ENCODE measurements at places on chromosomes 13 and 19.

DNA sequence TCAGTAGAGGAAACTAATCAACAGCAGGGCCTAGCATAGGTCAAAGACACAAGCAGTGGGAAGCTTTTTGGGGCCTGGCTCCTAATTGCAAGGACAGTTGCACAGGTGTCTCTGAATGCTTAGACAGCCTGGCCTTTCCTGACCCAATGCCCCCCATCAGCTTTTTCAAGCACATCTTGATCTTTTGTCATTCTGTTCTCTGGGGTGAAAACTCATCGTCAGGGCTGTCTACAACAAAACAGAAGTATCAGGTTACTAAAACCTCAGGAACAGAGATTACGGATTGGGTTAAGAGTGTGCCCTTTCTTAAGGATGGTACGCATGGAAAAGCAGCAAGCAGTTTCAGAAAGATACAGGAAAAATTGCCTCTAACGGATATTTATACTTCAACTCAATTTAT, 8.3 kb upstream of the ZNF254 start:
- no peak for DNase-seq

GRCh38 chr13:29543230-29544215, 52.0 kb downstream of the SLC7A1 start:
- DNase-seq, result no peak

DNA sequence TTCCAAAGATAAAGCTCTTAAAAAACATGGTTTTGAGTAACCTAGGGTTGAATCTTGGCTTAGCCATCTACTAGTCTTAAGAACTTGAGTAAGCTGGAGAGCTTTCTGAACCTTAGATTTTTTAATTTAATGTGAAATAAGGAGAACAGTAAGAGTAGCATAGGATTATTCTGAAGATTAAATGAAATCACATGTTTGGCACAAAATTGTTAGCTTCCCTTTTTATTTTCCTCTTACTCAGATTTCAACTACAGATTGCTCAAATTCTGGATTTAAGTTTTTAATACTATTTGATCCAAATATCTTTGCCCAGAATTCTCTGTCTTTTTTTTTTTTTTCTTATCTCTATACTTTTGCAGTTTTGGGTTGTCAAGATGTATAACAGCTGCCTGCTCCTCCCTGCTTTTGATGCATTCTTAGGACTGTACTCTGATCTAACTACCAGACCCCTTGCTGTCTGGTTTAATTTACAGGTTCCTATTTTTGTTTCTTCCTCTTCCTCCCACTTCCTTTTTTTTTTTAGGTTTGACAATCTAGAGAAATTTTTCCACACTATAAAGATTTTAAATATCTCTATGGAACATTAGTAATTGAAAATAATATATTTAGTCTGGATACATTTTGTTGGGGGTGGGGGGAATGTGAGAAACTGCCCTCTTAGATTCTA, 12.3 kb downstream of the POMP start:
- no peak for DNase-seq

- DNase-seq, result no peak
Measured at GRCh38 chr19:38686530-38686888, 39.1 kb downstream of the ACTN4 start.

GRCh38 chr19:51915324-51915867, 10.6 kb upstream of the ZNF649 start:
- DNase-seq, result no peak

- DNase-seq, result no peak
Measured at GRCh38 chr13:99299256-99299919, 7.8 kb downstream of the GPR183 start.

- DNase-seq, result no peak
Measured at GRCh38 chr13:109517517-109517916, 268.9 kb downstream of the IRS2 start.

- DNase-seq, result no peak
Measured at GRCh38 chr13:27691207-27691606, 69.5 kb downstream of the POLR1D start.

GRCh38 chr13:97219226-97219625, 2.9 kb upstream of the MBNL2 start:
- no peak for DNase-seq

GRCh38 chr13:29648760-29649159, 53.3 kb upstream of the SLC7A1 start:
- no peak for DNase-seq

GRCh38 chr13:33235078-33235477, 50.5 kb downstream of the STARD13 start:
- DNase-seq, result no peak

- no peak for DNase-seq
Measured at GRCh38 chr13:75776550-75776949, 140.4 kb downstream of the LMO7 start.

- peak; percentile 86 for DNase-seq
Measured at GRCh38 chr19:39398297-39398864, 7.2 kb downstream of the MED29 start.

GRCh38 chr19:17883627-17884410, 12.1 kb downstream of the SLC5A5 start:
- DNase-seq, result no peak

- DNase-seq, result no peak
Measured at GRCh38 chr13:106449096-106449495, 86.4 kb downstream of the EFNB2 start.

DNA sequence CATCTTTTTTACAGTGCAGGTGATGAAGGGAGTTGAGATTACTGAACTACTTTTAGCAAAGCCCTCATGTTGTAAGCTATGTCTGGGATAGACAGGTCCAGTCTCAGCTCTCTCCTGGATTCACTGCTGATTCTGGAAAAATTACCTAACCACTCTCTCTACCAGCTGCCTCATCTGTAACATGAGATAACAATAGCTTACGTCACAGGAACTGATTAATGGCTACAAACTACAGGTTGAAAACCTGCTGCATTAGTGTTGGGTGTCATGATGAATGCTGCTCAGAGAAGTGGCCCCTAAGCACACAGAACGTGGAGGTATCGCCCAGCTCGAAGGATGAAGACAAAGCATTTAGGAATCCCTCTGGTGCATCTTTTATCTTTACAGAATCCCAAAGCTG, 277.8 kb downstream of the ABCC4 start:
- DNase-seq, result no peak

GRCh38 chr19:33629826-33630375, 8.1 kb downstream of the CHST8 start:
- no peak for DNase-seq

- DNase-seq, result no peak
Measured at GRCh38 chr13:41693434-41693833, 236.1 kb downstream of the RGCC start.

DNA sequence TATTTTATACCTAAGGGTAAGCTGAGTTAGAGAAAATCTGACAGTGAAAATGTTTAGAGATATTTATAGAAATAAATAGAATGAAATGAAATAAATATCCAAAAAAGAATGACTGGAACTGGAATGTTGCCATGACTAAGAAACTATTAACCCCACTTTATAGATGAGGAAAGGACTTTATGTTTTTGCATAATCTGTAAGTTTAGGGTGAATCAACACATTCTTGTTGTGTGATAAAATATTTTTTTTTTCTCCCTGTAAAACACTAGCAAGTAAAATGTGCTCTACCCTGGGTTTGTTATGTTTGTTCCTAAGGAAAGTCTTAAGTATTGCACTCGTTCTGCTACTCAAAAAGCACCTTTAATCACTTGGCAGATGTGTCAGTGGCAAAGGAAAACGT, 83.8 kb upstream of the KL start:
- no peak for DNase-seq

- DNase-seq, result no peak
Measured at GRCh38 chr19:8592231-8593009, 15.2 kb upstream of the MYO1F start.

- no peak for DNase-seq
Measured at GRCh38 chr19:5035793-5036697, 67.1 kb downstream of the KDM4B start.

- DNase-seq, result no peak
Measured at GRCh38 chr13:40442826-40443225, 223.6 kb downstream of the FOXO1 start.

- DNase-seq, result peak; percentile 74
Measured at GRCh38 chr13:24127116-24127631, 33.3 kb upstream of the SPATA13 start.

- DNase-seq, result no peak
Measured at GRCh38 chr13:42895776-42896175, 96.3 kb downstream of the EPSTI1 start.

- no peak for DNase-seq
Measured at GRCh38 chr13:23510979-23511735, 59.1 kb upstream of the TNFRSF19 start.

GRCh38 chr13:32779119-32779518, 192.9 kb downstream of the PDS5B start:
- DNase-seq, result no peak

DNA sequence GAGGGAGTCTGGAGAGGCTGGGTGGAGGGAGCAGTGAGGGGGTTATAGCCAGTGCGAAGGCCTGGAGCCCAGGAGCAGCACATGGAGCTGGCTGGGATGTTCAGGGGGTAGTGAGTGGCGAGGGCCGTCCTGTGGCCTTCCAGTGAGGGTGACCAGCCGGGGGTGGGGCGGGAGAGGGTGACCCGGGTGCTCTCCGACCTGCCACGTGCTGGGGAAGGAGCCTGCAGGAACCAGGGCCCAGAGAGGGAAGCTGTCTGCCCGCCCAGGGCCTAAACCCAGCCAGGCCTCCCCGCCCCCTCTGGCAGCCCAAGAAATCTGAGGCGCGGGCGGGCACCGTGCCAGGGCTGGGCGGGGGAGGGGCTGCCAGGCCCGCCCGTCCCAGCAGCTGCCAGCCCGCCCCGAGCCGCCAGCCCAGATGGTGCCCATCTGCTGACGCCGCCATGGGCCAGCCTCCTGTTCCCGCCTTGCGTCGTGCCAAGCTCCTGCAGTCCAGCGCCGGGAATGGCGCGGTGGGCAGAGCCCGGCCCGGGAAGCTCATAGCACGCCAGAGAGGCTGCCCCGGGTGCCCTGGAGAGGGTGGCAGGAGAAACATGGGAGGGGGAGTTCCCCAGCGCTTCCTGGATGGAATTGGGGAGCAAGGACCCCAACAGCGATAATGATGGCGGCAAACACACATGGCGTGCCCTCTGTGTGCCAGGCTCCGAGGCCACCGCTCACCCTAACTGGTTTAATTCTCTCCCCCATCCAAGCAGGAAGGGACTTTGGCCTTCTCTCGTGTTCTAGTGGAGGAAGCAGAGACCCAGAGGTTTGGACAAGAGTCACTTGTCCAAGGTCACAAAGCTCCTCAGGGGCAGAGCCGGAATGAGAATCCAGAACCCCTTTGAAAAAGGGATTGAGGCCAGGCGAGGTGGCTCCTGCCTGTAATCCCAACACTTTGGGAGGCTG, 21.5 kb downstream of the NFIC start:
- DNase-seq, result no peak
